ENCODE measurements at places on chromosomes 11 and 22.

DNA sequence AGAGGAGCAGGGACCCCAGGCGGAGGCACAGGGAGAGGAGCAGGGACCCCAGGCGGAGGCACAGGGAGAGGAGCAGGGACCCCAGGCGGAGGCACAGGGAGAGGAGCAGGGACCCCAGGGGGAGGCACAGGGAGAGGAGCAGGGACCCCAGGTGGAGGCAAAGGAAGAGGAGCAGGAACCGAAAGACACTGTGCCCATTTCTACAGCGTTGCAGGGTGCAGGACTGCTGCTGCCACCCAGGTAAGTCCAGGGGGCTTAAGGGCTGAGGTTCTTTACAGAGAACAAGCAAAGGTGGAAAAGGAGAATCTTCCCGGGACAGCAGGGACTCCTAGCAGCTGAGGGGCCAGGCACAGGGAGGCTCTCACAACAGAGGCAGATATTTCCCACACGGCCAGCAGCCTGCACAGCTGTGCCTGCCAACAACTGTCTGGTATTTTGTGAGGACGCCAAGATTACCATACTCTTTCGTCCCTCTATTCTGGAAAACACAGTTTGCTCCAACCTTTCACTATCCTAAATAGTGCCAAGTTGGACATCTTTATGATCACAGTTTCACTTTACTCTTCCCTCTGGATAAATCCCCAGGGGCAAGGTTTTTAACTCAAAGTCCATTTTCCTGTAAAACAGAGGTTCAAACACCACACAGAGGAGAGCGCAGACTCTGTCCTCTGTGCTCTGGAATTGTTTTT lies 39.4 kb downstream of the SHANK2 start:
- no peak for DNase-seq

DNA sequence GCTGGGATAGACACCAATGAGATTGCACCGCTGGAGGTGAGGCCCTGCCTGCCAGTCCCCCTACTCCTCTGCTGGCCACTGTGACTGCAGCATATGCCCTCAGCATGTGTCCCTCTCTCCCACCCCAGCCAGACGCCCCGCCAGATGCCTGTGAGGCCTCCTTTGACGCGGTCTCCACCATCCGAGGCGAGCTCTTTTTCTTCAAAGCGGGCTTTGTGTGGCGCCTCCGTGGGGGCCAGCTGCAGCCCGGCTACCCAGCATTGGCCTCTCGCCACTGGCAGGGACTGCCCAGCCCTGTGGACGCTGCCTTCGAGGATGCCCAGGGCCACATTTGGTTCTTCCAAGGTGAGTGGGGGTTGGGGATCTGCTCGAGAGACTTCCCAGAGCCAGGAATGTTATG lies 5.7 kb upstream of the SMARCB1 start:
- DNase-seq, result no peak

DNA sequence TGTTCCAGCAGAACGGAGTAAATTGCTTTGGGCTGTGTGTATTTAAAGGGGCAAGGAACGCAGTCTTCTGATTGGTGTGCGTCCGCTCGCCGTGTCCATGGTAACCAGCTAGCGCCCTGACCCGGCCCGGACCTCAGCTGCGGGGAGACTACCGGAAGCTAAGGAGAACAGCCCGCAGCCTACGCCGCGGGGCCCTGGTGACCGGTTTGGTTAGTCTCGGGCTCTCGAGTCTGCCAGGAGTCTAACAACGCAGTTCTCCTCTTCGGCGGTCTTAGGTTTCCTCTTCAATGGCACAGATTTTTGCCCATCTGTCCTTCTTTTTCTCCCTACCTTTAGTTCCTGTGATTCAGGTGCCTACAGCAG lies 3.5 kb upstream of the OR56A3 start:
- DNase-seq, result no peak

DNA sequence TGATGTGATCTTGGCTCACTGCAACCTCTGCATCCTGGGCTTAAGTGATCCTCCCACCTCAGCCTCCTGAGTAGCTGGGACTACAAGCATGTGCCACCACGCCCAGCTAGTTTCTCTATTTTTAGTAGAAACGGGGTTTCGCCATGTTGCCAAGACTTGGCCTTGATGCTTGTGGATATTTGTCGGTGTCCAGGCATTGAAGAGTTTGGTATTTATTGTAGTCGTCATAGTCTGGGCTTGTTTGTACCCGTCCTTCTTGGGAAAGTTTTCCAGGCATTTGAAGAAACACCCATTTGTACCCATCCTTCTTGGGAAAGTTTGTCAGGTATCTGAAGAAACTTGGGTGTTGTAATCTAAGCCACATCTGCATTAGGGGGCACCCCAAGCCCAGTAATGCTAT lies 28.7 kb downstream of the FCHSD2 start:
- no peak for DNase-seq

DNA sequence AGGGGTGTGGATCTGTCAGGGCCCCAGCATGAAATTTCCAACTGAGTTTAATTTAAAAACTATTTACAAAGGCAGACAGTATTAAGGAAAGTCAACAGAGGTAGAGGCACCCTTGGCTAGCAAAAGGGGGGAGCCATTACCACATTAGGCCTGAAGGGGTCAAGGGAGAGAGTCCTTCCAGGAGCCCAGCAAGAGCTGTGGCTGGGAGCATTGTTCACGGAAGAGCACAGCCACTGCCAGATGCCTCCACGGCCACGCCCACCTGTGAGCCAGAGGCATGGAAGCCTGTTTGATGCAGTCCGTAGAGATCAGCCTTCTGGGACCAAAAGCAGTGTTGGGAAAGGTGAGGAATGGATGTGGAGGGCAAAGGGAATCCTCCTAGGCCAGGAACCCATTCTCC lies 102.6 kb downstream of the GALNT18 start:
- DNase-seq, result no peak

DNA sequence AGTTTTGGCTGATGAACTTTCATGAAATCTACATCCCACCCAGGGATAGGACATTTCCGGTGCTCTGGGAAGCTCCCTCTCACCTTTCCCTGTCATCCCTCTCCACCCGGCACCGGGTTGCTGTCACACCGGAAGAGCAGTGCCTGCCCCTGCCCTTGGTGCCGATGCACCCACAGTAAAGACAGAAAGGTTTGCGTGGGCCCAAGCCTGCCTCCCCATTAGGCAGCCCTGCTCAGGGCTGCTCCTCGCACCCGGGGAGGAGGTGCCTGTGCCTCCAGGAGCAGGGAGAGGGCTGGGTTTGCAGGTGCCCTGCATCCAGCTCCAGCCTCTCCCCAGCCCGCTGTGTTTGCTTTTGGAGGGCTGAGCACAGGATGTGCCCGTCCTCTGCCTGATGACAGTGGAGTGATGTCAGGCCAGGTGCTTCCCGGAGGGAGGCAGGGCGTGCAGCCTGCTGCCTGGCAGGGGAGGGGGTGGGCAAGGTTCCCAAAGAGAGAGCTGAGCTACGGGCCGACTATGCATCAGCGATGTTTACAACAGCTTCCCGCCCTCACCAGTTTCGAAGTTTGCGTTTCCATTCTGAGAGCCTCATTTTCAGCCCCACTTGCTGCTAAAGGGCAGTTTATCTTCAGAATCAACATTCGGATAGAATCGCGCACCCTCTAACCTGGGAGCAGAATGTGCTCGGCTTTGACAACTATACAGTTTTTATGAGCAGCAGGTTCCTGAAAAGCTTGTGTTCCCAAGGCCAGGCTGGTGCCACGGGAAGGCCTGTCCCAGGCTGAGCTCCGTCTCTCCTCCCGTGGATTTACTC lies 83.2 kb upstream of the CLDN5 start:
- DNase-seq, result no peak

DNA sequence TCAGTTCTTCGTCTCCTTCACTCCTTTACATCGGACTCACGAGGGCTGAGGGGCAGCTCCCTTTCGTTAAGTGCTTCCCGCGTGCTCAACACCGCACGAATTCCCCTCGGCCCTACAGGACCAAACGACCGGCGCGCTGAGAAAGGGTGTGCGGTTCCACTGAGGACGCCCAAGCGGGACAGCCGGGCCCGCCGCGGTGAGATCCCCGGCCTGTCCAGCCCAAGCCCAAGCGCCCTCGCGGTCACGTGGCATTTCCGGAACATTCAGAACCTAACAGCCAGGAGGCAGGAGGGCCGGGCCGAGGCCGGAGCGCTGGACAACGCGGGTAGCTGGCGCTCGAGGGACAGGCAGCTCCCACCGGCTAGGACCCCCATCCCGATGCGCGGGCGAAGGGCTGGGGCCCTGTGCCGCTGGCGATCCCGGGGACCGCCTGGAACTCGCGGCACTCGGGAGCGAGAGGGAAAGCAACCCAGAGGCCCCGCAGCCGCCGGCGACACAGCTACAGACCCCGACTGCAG lies 737 bp upstream of the STIP1 start:
- peak; percentile 37 for DNase-seq

DNA sequence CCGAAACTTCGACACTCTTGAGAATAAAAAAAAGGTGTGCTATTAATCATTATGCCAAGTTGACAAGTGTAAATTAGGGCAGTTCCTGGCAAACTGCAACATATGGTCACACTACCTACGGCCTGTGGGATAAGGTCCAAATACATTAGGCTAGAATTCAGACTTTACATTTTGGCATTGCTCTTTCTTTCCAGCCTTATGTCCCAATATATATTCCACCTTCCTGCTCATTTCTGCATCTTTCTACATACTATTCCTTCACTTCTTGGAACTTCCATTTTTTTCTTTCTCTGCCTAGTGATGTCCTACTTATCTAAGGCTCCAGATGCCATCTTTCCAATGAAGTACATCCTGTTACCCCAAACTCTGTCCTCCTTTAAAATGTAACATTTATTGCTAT lies 577.2 kb downstream of the LRRC4C start:
- DNase-seq, result no peak

GRCh38 chr22:37283393-37283937 lies 1.2 kb downstream of the CYTH4 start:
- DNase-seq, result peak; percentile 22

DNA sequence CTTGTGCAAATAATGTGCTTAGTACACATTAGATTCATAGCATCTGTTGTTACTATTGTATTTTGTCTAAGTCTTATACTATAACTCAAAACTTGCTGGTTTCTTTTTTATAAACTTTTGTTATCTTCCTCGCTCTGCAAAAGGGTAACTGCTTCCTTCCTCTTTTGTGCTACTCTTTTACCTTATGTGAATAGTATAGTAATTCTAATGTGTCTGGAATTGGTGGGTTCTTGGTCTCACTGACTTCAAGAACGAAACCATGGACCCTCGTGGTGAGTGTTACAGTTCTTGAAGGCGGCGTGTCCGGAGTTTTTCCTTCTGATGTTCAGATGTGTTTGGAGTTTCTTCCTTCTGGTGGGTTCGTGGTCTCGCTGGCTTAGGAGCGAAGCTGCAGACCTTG lies 563.1 kb upstream of the LUZP2 start:
- DNase-seq, result no peak

GRCh38 chr11:103619480-103619879 lies 417.0 kb upstream of the DDI1 start:
- no peak for DNase-seq

GRCh38 chr11:92443199-92443598 lies 218.6 kb downstream of the FAT3 start:
- DNase-seq, result no peak

GRCh38 chr22:49076300-49077035 lies 751.2 kb downstream of the BRD1 start:
- no peak for DNase-seq

Data from stimulated activated naive CD4-positive, alpha-beta T cell treated with Interleukin-2 at 50 U/mL for 16 hours (primary cell).